RCC 7860 (cell line): ENCODE measurements at places on chromosomes 4 and X.

- no peak for DNase-seq
These were observed 82.8 kb downstream of the CPZ start for GRCh38 chr4:8675383-8675782.

- no peak for DNase-seq
These were observed 12.2 kb upstream of the RAP1GDS1 start for GRCh38 chr4:98248934-98249333.

GRCh38 chr4:8664031-8664805, 71.7 kb downstream of the CPZ start:
- no peak for DNase-seq

GRCh38 chrX:87397103-87397886, 120.3 kb upstream of the KLHL4 start:
- no peak for DNase-seq

GRCh38 chr4:114209584-114209983, 230.1 kb upstream of the ARSJ start:
- no peak for DNase-seq

DNA sequence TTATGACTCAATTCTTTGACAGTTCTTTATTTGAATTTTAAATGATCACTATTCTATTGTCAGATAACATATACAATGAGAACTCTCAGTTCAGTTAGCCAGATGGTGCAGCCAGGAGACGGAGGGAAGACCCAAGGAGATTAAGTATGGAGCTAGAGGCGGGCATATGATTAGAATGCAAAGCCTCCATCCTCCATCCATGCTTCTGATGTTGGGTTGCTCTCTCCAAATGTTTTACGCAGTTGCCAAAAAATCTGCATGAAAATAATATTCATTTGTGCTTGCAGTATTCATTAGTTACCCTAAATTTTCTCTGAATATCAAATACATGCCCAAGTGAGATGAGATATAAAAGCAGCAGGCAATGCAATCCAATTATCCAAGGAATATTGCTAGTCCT, 874.8 kb downstream of the C4orf33 start:
- no peak for DNase-seq
